ENCODE measurements at places on chromosomes 11 and 22.

GRCh38 chr11:87020336-87020735, 17.4 kb upstream of the TMEM135 start:
- no peak for DNase-seq

- DNase-seq = no peak
Observed at GRCh38 chr22:20904008-20904979, 12.9 kb upstream of the CRKL start.

GRCh38 chr11:119368121-119369034, 13.1 kb downstream of the USP2 start:
- peak; percentile 82 for DNase-seq

DNA sequence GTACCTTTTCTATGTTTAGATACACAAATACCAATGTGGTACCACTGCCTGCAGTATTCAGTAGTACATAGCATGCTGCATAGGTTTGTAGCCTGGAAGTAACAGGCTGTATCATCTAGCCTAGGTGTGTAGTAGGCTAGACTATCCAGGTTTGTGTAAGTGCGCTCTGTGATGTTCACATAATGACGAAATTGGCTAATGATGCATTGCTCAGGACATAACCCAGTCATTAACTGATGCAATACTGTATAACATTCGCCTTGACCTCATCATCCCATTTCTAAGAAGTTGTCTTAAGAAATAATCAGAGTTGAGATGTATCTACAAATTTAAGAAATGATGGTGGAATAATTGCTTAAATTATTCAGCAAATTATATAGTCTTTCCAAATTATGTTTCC, 116.0 kb upstream of the TIMP3 start:
- DNase-seq = no peak

- no peak for DNase-seq
Observed at GRCh38 chr11:19602406-19602805, 110.2 kb upstream of the NAV2 start.

- no peak for DNase-seq
Observed at GRCh38 chr11:117877120-117877784, 794 bp upstream of the FXYD6 start.

DNA sequence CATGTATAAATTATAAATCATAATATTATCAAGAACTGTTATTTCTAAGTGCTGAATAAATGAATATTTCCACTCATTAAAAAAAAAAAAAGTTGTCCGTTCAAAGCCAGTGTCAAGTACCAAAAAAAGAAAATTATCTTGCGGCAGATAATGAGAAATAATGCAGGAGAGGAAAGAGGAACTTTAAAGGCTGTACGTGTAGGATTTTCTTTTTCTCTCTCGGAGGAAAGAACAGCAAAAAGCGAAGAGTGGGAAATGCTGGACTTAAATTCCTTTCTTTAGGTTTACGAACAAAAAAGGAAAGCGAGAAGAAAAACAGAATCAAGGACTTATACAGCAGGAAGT, 999 bp upstream of the CCDC83 start:
- DNase-seq = no peak

DNA sequence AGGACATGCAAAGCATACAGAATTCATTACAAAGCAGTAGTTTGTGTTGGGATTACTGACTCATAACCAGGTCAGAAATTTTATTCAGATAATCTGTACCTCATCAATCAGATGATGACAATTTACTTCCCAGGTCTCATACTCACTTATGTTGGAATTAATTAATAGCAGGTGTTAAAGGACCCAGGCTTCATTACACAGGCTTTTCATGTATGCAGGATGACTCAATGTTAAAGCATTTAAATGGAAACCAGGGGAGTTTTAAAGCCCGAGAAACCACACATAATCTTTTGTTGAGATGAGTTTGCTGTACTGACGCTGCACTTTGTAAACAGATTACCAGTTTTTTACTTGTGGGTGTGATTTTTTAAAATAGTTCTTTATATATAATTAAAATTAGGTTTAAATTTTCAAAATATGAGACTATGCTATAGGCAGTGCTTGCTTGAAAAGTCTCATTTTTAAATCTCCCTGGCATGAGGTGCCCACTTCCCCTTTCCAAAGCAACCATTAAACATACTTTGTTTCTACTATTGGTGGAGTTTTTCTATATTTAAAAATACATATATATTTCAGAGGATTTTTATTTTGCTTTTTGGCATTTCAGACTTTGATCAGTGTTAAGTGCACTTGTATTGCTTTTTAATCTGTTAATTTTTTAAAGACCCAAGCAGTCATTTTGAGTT, 41.0 kb downstream of the CEP57 start:
- no peak for DNase-seq

DNA sequence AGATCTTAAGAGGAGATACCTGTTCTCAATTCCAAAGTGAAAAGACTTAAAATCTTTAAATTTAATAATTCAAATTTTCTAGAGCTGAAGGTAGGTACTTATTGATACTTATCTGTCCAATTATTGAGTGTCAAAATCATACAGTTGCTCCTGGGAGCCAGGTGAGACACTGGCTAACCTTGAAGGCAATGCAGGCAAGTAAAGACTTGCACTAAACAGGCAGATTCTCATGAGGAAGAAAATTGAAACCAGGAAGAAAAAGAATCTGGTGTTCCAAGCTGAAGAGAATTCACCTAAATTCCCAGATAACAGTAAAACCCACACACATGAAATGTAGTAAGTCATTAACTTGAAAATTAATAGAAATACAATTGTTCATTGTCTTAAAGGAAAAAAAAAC, 30.3 kb downstream of the VSIG10L2 start:
- DNase-seq = no peak

GRCh38 chr22:49392247-49392646, 435.4 kb downstream of the BRD1 start:
- no peak for DNase-seq

Measured in left hindlimb (tissue), 1 donor.